Mesenteric fat pad (tissue), 1 donor: ENCODE measurements at places on chromosomes 6 and 20. TPM values are rescaled to one million over a fixed set of nuclear protein-coding genes. Genes with fewer than 3 reads are reported as not detected.
A peak's percentile ranks its signal among the peaks of the same experiment; 100 is the strongest.

- no peak for DNase-seq
Measured at GRCh38 chr6:30748851-30749540, 4.6 kb upstream of the IER3 start.

- peak; percentile 20 for DNase-seq
Measured at GRCh38 chr20:57785061-57785460, 75.2 kb upstream of the PMEPA1 start.

GRCh38 chr20:17835240-17835933 is 133.2 kb downstream of the SNX5 start:
- no peak for DNase-seq

- DNase-seq: no peak
Measured at GRCh38 chr6:105966481-105966880, 119.7 kb upstream of the PRDM1 start.

Gene PIGU
- 11.7 TPM for total RNA-seq

Gene ZCCHC3
- 9.1 TPM for total RNA-seq

GRCh38 chr20:61759286-61760065 is 306.2 kb downstream of the TAF4 start:
- no peak for DNase-seq

Gene SLC17A4
- total RNA-seq: 0.10 TPM

Gene KCNG1
- total RNA-seq: 0.19 TPM

DNA sequence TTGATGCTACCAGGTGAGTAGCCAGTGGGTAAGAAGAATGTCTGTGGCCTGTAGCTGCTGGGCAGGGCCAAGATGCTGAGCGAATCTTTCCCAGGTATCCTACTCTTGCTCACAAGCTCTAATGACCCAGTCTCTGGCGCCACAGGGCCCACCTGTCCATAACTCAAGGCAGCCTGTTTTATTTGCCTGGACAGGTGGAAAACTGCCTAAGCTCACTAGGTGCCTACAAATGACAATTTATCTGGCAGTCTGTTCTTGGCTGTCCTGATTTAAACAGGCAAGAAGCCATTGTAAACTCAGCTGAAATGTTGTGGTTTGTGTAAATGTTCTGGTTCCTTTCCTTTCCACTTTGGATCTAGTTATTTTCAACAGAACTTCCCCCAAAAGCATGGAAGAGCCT is 113.3 kb downstream of the TCP11 start:
- no peak for DNase-seq

GRCh38 chr6:124040655-124041054 is 237.0 kb downstream of the NKAIN2 start:
- no peak for DNase-seq

Gene RHAG
- total RNA-seq: not detected

Gene CTAGE9
- total RNA-seq: not detected

GRCh38 chr6:19712012-19712688 is 125.0 kb upstream of the ID4 start:
- DNase-seq: no peak

GRCh38 chr6:28353981-28354676 is 4.4 kb downstream of the ZKSCAN3 start:
- no peak for DNase-seq

DNA sequence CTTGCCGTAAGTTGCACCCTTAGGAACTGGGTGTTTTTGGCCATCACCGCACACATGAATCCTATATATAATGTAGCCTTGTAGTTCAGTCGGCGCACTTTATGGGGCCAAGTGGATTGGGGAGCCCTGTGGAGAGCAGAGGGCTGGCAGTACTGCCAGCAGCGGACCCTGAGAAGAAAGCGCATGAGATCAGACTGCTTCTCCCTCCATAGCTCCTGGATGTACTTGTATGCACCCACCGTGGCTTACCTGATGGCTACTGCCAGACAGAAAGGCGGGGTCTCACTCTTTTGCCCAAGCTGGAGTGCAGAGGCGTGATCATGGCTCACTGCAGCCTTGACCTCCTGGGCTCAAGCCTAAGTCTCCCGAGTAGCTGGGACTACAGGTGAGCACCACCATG is 32.8 kb upstream of the OVOL2 start:
- no peak for DNase-seq

GRCh38 chr20:19251506-19251905 is 39.1 kb downstream of the SLC24A3 start:
- DNase-seq: no peak

Gene KIFC1
- 0.19 TPM for total RNA-seq

GRCh38 chr6:156654919-156655918 is 122.0 kb upstream of the ARID1B start:
- no peak for DNase-seq
